Heart right ventricle (tissue), 16 donors: ENCODE measurements at places on chromosomes 16 and 17. TPM values are rescaled to one million over a fixed set of nuclear protein-coding genes. Genes with fewer than 3 reads are reported as not detected.

GRCh38 chr16:29820730-29821642, 724 bp downstream of the MVP start:
- DNase-seq = peak; percentile 23
- peak overlapping the region; percentile 86 for H3K27ac ChIP-seq
- peaks cover 25% of the 10 kb centered on the region for H3K4me1 ChIP-seq
- H3K36me3 ChIP-seq = no peaks in the 10 kb centered on the region
- H3K4me3 ChIP-seq = peak overlapping the region; percentile 61
- H3K27me3 ChIP-seq = no peaks in the 10 kb centered on the region

GRCh38 chr16:3348547-3349167, 7.0 kb upstream of the OR2C1 start:
- H3K27ac ChIP-seq = peak overlapping the region; percentile 62
- H3K27me3 ChIP-seq = no peaks in the 10 kb centered on the region
- no peaks in the 10 kb centered on the region for H3K36me3 ChIP-seq

- DNase-seq = no peak
- H3K36me3 ChIP-seq = no peaks in the 10 kb centered on the region
- no peak overlapping the region for H3K4me3 ChIP-seq
- H3K4me1 ChIP-seq = no peaks in the 10 kb centered on the region
Measured at GRCh38 chr16:7185689-7186088, 147.0 kb upstream of the RBFOX1 start.

GRCh38 chr16:54268340-54268739, 18.2 kb downstream of the IRX3 start:
- no peak overlapping the region for H3K27ac ChIP-seq
- H3K4me3 ChIP-seq = no peak overlapping the region
- H3K36me3 ChIP-seq = no peaks in the 10 kb centered on the region
- no peaks in the 10 kb centered on the region for H3K27me3 ChIP-seq
- H3K4me1 ChIP-seq = peaks cover 12% of the 10 kb centered on the region

DNA sequence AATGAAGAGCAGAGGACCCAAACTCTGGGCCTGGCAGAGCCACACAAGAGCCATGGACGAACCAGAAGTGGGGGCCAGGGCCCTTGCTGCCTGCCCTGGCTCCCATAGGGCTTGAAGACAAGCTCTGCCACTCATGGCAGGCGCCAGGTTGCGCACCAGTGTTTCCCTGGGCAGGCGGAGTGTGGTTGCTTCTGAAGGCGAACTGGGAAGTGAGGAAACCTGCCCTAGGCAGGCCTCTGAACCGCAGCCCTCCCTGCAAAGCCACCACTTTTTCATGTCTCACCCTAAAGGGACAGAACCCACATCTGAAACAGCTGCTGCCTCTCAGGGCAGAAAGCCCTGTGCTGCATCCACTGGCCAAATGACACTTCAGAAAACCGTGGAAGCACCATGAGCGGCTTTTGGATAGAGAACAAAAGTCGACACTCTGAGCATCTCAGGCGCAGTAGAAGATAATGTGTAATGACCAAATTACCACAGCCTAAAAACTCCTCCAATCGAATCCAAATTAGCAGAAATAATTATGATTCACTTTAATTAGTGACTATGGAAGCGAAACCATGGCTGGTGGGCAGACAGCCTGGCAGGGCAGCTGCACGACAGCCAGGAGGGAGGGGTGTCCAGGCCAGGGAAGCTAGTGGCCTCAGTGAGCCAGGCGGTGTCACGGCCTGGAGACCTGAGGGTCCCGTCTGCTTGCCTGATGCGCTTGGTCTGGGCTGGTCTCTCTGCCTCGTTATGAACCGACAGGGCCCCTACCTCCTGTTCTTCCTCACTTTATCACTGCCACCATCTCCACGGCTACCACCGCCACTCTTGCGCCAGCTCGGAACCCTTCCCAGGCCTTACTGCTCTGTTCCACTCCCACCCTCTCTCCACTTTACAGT, 59.1 kb downstream of the PRMT7 start:
- no peaks in the 10 kb centered on the region for H3K36me3 ChIP-seq
- H3K4me3 ChIP-seq = no peak overlapping the region
- no peaks in the 10 kb centered on the region for H3K4me1 ChIP-seq
- DNase-seq = no peak

GRCh38 chr17:56893503-56893902, 20.3 kb downstream of the TRIM25 start:
- peaks cover 92% of the 10 kb centered on the region for H3K36me3 ChIP-seq
- H3K27me3 ChIP-seq = no peaks in the 10 kb centered on the region
- no peaks in the 10 kb centered on the region for H3K4me1 ChIP-seq
- DNase-seq = no peak
- H3K27ac ChIP-seq = no peak overlapping the region
- no peak overlapping the region for H3K4me3 ChIP-seq

DNA sequence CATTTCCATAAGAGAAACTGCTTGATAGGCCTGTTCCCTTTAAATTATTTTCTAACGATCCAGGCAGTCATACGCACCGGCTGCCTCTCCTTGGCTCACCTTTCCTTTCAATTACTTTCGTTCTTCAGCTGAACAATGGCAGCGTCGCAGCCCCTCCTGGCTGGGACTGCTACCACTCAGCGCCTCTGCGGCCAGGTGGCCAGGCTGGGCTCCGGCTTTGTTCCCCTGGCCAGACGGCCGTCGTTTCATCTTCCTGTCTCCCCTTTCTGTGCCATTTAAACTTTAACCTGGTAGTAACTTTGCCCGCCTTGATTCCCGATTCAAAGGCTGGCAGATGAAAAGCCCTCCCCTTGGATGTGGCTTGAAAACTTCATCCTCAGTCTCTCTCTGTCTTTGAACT, 79.0 kb downstream of the C16orf78 start:
- no peaks in the 10 kb centered on the region for H3K27me3 ChIP-seq
- H3K36me3 ChIP-seq = no peaks in the 10 kb centered on the region
- no peak for DNase-seq
- peak overlapping the region; percentile 13 for H3K4me3 ChIP-seq
- H3K4me1 ChIP-seq = peaks cover 21% of the 10 kb centered on the region

GRCh38 chr17:13756763-13757162, 155.0 kb upstream of the HS3ST3A1 start:
- H3K4me1 ChIP-seq = no peaks in the 10 kb centered on the region
- H3K27me3 ChIP-seq = no peaks in the 10 kb centered on the region
- DNase-seq = no peak
- H3K4me3 ChIP-seq = no peak overlapping the region

GRCh38 chr17:57092171-57092570, 7.1 kb downstream of the AKAP1 start:
- H3K27ac ChIP-seq = peak overlapping the region; percentile 42
- H3K27me3 ChIP-seq = no peaks in the 10 kb centered on the region
- H3K36me3 ChIP-seq = no peaks in the 10 kb centered on the region
- H3K4me1 ChIP-seq = peaks cover 97% of the 10 kb centered on the region
- no peak for DNase-seq

SLC47A1 gene
- 11.3 TPM for total RNA-seq

ARHGDIG gene
- 8.6 TPM for total RNA-seq

MAP1LC3B gene
- total RNA-seq = 141 TPM

AOC3 gene
- 17.2 TPM for total RNA-seq

PGS1 gene
- total RNA-seq = 17.9 TPM
